ENCODE measurements at places on chromosomes 16 and 17.
A peak's percentile ranks its signal among the peaks of the same experiment; 100 is the strongest.

- H3K27ac ChIP-seq, result no peak overlapping the region
- H3K4me1 ChIP-seq, result no peaks in the 10 kb centered on the region
- no peak overlapping the region for H3K4me3 ChIP-seq
- no peak for DNase-seq
- H3K36me3 ChIP-seq, result no peaks in the 10 kb centered on the region
These were observed 131.3 kb downstream of the CBLN1 start for GRCh38 chr16:49150341-49150740.

DNA sequence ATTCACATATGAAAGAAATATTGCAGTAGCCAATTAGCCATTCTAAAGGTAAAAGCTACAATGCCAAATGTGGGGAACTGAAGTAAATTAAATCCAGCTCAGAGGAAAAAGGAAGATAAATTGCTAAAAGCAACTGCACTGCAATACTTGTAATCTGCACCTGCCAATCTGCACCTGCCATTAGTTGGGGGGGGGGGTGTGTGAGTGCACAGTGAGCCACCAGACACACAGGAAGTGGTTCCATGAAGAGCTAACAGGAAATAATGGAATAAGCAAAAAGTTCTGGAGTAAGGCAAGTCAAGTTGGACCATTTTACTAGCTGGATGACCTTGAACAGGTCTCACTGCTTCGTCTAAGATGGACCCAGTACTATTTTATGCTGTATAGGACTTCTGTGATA lies 191.8 kb downstream of the PARN start:
- no peak for DNase-seq
- H3K27me3 ChIP-seq, result no peaks in the 10 kb centered on the region
- peaks cover 14% of the 10 kb centered on the region for H3K36me3 ChIP-seq
- no peak overlapping the region for H3K4me3 ChIP-seq
- H3K27ac ChIP-seq, result no peak overlapping the region

DNA sequence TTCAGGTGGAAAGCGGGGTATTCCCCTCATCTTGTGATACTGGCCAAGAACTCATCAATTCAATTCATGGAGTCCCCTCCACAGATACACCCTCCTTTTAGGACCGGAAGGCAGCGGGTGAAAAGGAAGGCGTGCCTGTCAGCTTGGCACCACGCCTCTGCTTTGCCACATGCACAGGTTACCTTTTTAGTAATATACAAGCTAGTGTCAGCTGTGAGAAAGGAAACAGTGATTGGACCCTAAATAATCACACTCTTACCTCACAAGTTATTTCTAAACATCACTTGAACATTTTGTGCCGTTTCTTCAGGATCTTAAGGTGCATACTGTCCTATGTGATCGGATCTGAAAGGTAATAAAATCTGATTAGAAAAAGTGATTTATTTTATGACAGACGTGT lies 15.7 kb downstream of the ZDHHC7 start:
- peaks cover 6% of the 10 kb centered on the region for H3K4me1 ChIP-seq
- DNase-seq, result no peak
- no peaks in the 10 kb centered on the region for H3K27me3 ChIP-seq
- H3K27ac ChIP-seq, result no peak overlapping the region
- H3K36me3 ChIP-seq, result peaks cover 6% of the 10 kb centered on the region

- peaks cover 17% of the 10 kb centered on the region for H3K4me1 ChIP-seq
- no peak overlapping the region for H3K4me3 ChIP-seq
- no peak for DNase-seq
These were observed 14.0 kb downstream of the HERPUD1 start for GRCh38 chr16:56945847-56946527.

DNA sequence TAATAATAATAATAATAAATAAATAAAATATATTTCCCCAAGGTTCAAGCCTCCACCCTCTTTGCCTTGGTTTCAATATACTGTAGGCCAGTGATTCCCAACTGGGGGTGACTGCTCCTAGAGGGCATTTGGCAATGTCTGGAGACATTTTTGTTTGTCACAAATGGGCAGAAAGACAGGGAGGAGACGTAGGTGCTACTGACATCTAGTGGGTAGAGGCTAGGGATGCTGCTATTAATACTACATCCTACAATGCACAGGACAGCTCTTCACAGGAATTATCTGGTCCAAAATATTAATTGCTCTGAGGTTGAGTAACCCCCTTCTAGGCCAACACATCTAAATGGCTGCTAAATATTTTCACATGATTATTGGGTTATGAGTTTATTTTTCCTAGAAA lies 12.8 kb upstream of the PRR14 start:
- H3K27me3 ChIP-seq, result no peaks in the 10 kb centered on the region
- no peak overlapping the region for H3K4me3 ChIP-seq
- no peak for DNase-seq
- no peaks in the 10 kb centered on the region for H3K36me3 ChIP-seq

GRCh38 chr17:74978240-74978639 lies 5.7 kb upstream of the HID1 start:
- no peak overlapping the region for H3K4me3 ChIP-seq
- H3K27ac ChIP-seq, result no peak overlapping the region
- peaks cover 9% of the 10 kb centered on the region for H3K4me1 ChIP-seq

DNA sequence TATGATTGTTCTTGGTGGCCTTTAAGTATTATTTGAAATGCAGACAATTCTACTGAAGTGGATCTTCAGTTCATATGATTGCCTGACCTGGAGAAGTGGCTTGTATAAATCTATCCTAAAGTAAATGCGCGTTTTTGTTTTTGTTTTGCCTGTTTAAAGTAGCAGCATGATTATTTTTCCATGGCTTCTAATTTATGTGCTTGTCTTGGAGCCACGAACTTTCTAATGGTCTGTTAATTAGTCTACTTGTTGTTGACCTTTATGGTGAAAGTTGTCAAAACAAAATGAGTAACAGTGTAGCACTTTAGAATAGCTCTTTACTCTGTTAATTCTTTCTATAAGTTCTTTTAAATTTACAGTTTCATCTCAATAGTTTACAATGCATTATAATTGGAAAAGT lies 1.7 kb downstream of the PRKAR1A start:
- peaks cover 40% of the 10 kb centered on the region for H3K4me1 ChIP-seq
- no peak for DNase-seq
- peak overlapping the region; percentile 35 for H3K27ac ChIP-seq

- no peak overlapping the region for H3K27ac ChIP-seq
- peaks cover 4% of the 10 kb centered on the region for H3K4me1 ChIP-seq
- H3K36me3 ChIP-seq, result no peaks in the 10 kb centered on the region
- no peak for DNase-seq
- H3K4me3 ChIP-seq, result no peak overlapping the region
- peaks cover 7% of the 10 kb centered on the region for H3K27me3 ChIP-seq
These were observed 28.2 kb downstream of the BCO1 start for GRCh38 chr16:81266680-81267095.

GRCh38 chr17:80663781-80664206 lies 119.2 kb downstream of the RPTOR start:
- H3K27me3 ChIP-seq, result no peaks in the 10 kb centered on the region
- peaks cover 53% of the 10 kb centered on the region for H3K4me1 ChIP-seq
- H3K36me3 ChIP-seq, result peaks cover 23% of the 10 kb centered on the region

GRCh38 chr17:33989361-33990148 lies 265.5 kb upstream of the CCL2 start:
- H3K36me3 ChIP-seq, result no peaks in the 10 kb centered on the region
- DNase-seq, result no peak
- H3K27me3 ChIP-seq, result peaks cover 9% of the 10 kb centered on the region
- H3K4me1 ChIP-seq, result no peaks in the 10 kb centered on the region
- H3K4me3 ChIP-seq, result no peak overlapping the region

GRCh38 chr16:6528217-6528616 lies 804.4 kb upstream of the RBFOX1 start:
- H3K4me3 ChIP-seq, result no peak overlapping the region
- no peaks in the 10 kb centered on the region for H3K36me3 ChIP-seq
- H3K27me3 ChIP-seq, result no peaks in the 10 kb centered on the region
- DNase-seq, result no peak

- DNase-seq, result no peak
- no peak overlapping the region for H3K4me3 ChIP-seq
- H3K27ac ChIP-seq, result no peak overlapping the region
- no peaks in the 10 kb centered on the region for H3K36me3 ChIP-seq
- H3K4me1 ChIP-seq, result no peaks in the 10 kb centered on the region
These were observed 405.9 kb upstream of the RBFOX1 start for GRCh38 chr16:6926762-6927161.

DNA sequence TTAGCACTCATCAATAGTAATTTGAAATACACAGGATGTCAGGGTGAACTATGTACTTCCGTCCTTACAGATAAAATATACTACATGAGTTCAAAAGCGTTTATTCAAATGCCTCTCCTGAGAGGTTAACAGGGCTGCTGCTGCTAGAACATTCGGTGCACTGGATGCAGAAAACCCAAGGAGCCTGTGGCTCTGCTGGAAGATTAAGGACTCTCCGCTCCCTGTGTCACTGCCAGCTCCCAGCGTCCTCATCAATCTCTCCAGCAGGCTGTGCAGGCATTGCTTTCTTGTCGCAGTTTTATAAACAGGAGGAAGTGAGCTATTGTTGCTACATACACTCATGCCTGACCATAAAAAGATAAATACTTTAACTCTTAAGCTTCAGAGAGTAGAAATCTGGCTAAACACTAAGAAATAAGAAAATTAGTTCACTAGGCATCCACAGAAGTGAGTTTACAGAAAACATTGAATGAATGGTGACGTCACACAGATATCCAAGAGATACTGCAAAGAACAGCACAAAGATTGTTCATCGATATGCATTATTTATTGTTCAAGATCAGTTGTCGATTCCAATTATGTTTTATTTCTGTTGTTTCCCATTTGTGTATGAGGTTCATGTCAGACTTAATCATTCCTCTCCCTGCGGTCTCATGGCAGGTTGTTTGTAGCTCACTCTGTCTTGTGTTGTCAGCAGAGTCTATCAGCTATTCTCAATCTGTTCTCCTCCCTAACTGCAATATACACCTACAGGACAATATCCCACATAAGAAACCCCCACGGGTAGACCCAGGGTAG lies 127.9 kb upstream of the MON1B start:
- no peaks in the 10 kb centered on the region for H3K36me3 ChIP-seq
- no peak overlapping the region for H3K4me3 ChIP-seq
- H3K27me3 ChIP-seq, result peaks cover 3% of the 10 kb centered on the region
- DNase-seq, result no peak
- H3K4me1 ChIP-seq, result no peaks in the 10 kb centered on the region
- no peak overlapping the region for H3K27ac ChIP-seq

DNA sequence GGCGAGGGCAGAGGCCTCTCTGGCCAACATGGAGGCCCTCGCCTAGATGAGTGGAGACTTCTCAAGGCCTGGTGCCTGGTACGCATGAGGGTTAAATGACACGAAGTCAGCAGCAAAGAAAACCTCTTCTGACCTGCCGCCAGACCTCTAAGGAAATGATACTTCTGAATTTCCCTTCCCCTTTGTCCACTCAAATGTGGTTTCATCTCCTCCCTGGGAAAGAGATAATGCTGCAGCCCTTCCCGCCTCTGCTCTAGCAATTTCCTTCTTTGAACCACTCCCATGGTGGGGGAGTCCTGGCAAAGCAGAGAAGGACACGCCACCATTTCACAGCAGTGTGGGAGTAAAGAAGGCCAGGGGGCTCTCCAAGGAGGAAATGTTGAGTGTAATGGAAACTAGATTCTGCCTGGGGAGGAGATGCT lies 65.7 kb upstream of the BCAR1 start:
- DNase-seq, result no peak
- no peak overlapping the region for H3K27ac ChIP-seq
- peaks cover 22% of the 10 kb centered on the region for H3K4me1 ChIP-seq

DNA sequence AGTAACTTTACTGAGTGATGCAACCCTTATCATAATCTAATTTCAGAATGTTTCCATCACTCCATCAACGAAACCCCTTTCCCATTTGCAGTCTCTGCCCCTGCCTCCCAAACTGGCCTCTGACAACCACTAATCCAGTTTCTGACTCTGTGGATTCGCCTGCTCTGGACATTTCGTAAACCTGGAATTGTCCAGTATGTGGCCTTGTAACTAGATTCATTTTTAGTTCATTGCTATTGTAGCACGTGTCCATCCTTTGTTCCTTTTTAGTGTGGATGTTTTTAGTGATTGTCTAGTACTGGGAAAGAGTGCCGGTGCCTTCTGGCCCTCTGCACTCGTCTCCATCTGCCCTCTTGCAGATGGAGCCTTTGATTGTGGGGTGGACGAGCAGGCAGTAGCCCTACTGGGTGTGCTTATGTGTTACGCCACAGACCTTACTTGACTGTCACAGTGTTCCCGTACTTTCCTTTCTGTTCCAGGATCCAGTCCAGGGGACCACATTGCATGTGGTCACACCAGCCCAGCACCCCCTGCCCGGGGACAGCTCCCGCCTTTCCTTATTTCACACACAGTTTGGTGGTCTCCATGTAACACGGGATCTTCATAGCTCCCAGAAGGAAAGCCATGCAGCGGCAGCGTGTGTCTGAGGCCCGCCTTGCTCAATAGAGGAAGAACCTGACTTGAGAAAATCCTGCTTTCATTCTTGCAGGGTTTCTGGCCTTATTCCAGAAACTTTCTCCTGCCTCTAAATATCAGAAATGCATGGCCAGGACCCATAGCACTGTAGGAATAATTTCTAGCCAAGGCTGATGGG lies 8.8 kb downstream of the KIAA0513 start:
- DNase-seq, result no peak
- H3K27me3 ChIP-seq, result no peaks in the 10 kb centered on the region
- no peak overlapping the region for H3K4me3 ChIP-seq
- H3K27ac ChIP-seq, result no peak overlapping the region
- H3K4me1 ChIP-seq, result no peaks in the 10 kb centered on the region

All from activated naive CD8-positive, alpha-beta T cell treated with anti-CD3 and anti-CD28 coated beads, Interleukin-2, amount 10 ng/mL, durations not matched to agents 7 days and 5 days (primary cell).